ENCODE measurements at places on chromosomes 16 and 17. TPM values are rescaled to one million over a fixed set of nuclear protein-coding genes. Genes with fewer than 3 reads are reported as not detected.

GRCh38 chr16:14398014-14398717 lies 231.9 kb downstream of the PARN start:
- no peaks in the 10 kb centered on the region for H3K36me3 ChIP-seq
- no peak for DNase-seq
- H3K27me3 ChIP-seq, result no peaks in the 10 kb centered on the region
- no peaks in the 10 kb centered on the region for H3K4me1 ChIP-seq

GRCh38 chr17:4233668-4234258 lies 30.0 kb downstream of the ANKFY1 start:
- H3K27me3 ChIP-seq, result no peaks in the 10 kb centered on the region
- H3K4me1 ChIP-seq, result peaks cover 17% of the 10 kb centered on the region
- H3K36me3 ChIP-seq, result peaks cover 20% of the 10 kb centered on the region
- no peak for DNase-seq
- H3K4me3 ChIP-seq, result no peak overlapping the region
- H3K27ac ChIP-seq, result no peak overlapping the region

Gene NPTX1
- total RNA-seq, result 5.1 TPM

GRCh38 chr16:9042533-9042932 lies 48.9 kb upstream of the HAPSTR1 start:
- no peak overlapping the region for H3K27ac ChIP-seq
- H3K27me3 ChIP-seq, result no peaks in the 10 kb centered on the region
- no peak for DNase-seq
- H3K36me3 ChIP-seq, result peaks cover 1% of the 10 kb centered on the region
- no peak overlapping the region for H3K4me3 ChIP-seq

Gene C16orf92
- total RNA-seq, result not detected

Gene GINS3
- 18.1 TPM for total RNA-seq

DNA sequence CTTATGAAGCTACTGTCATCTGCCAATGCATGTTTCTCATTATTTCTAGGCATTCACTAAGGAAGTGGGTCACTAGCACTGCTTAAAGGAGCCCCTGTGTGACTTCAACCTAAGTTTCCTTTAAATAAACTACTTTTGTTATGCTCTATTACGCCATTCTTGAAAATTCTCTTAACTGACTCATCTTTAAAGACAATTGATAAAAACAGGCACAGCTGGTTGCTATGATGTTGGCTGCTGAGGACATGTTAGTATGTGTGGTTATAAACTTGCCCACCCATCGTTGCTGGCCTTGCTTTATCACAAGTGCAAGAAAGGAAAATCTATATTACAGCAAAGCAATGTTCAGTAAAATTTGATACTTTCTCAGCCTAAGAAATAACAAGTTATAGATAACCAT lies 75.8 kb upstream of the CNTNAP4 start:
- H3K4me1 ChIP-seq, result no peaks in the 10 kb centered on the region
- no peak overlapping the region for H3K27ac ChIP-seq
- H3K4me3 ChIP-seq, result no peak overlapping the region

Gene SDR42E1
- 7.1 TPM for total RNA-seq

- DNase-seq, result no peak
- H3K27me3 ChIP-seq, result no peaks in the 10 kb centered on the region
- H3K36me3 ChIP-seq, result no peaks in the 10 kb centered on the region
- no peak overlapping the region for H3K27ac ChIP-seq
- H3K4me1 ChIP-seq, result no peaks in the 10 kb centered on the region
- no peak overlapping the region for H3K4me3 ChIP-seq
These were observed 15.3 kb downstream of the HSD11B2 start for GRCh38 chr16:67445913-67446907.

- no peak overlapping the region for H3K4me3 ChIP-seq
- no peaks in the 10 kb centered on the region for H3K36me3 ChIP-seq
- no peaks in the 10 kb centered on the region for H3K4me1 ChIP-seq
- no peak for DNase-seq
- H3K27ac ChIP-seq, result no peak overlapping the region
These were observed 103.1 kb downstream of the SOX9 start for GRCh38 chr17:72223866-72224291.

Gene TMEM114
- not detected for total RNA-seq

DNA sequence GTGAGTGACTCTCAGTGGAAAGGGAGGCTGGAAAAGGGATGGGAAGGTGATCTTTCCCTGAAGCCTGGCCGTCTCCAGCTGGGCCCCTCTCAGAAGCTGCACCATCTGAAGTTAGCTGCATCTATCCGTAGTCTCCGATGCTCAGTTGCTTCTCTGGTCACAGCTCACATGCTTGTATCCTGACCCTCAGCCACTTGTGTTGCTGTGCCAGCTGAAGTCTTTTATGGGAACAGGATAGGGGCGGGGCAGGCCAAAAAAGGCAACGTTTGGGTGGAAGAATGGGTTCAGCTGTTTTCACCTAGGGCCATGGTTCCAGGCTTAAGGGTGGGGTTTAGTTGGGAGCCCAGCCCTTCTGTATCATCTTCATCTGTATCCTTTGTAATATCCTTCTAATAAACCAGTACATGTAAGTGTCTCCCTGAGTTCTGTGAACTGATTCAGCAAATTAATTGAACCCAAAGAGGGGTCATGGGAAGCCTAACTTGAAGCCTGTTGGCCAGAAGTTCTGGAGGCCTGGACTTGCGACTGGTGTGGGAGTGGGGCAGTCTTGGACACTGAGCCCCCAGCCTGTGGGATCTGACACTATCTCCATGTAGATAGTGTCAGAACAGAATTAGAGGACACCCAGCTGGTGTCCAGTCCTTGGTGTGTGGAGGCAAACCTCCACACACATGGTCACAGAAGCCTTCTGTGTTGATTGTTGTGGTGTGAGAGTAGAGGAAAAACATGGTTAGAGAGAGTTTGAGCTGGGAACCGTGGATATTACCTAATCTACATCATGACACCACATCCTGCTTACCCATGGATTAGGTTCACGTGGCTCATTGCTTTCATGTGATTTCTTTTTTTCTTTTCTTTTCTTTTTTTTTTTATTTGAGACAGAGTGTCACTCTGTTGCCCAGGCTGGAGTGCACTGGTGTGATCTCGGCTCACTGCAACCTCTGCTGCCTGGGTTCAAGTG lies 49.3 kb upstream of the FBXO47 start:
- DNase-seq, result no peak
- no peaks in the 10 kb centered on the region for H3K36me3 ChIP-seq
- no peak overlapping the region for H3K4me3 ChIP-seq

GRCh38 chr16:47034455-47034854 lies 61.0 kb upstream of the DNAJA2 start:
- no peaks in the 10 kb centered on the region for H3K36me3 ChIP-seq
- no peak overlapping the region for H3K4me3 ChIP-seq
- H3K4me1 ChIP-seq, result peaks cover 3% of the 10 kb centered on the region
- H3K27me3 ChIP-seq, result peaks cover 5% of the 10 kb centered on the region
- no peak overlapping the region for H3K27ac ChIP-seq

- DNase-seq, result no peak
- peaks cover 26% of the 10 kb centered on the region for H3K4me1 ChIP-seq
- no peaks in the 10 kb centered on the region for H3K27me3 ChIP-seq
- no peak overlapping the region for H3K4me3 ChIP-seq
- H3K27ac ChIP-seq, result no peak overlapping the region
- H3K36me3 ChIP-seq, result no peaks in the 10 kb centered on the region
These were observed 136.8 kb upstream of the XYLT1 start for GRCh38 chr16:17607609-17608008.

- peaks cover 64% of the 10 kb centered on the region for H3K36me3 ChIP-seq
- no peaks in the 10 kb centered on the region for H3K27me3 ChIP-seq
- H3K4me1 ChIP-seq, result peaks cover 57% of the 10 kb centered on the region
- H3K27ac ChIP-seq, result peak overlapping the region; percentile 89
These were observed 1.9 kb downstream of the GPS2 start for GRCh38 chr17:7313088-7313889.

Gene PPP1R27
- not detected for total RNA-seq

- H3K36me3 ChIP-seq, result no peaks in the 10 kb centered on the region
- no peaks in the 10 kb centered on the region for H3K27me3 ChIP-seq
- no peak overlapping the region for H3K4me3 ChIP-seq
- DNase-seq, result no peak
- no peaks in the 10 kb centered on the region for H3K4me1 ChIP-seq
These were observed 672.5 kb upstream of the KIF2B start for GRCh38 chr17:53150101-53150698.

- no peaks in the 10 kb centered on the region for H3K36me3 ChIP-seq
- DNase-seq, result peak; percentile 60
- peak overlapping the region; percentile 38 for H3K27ac ChIP-seq
- H3K27me3 ChIP-seq, result peaks cover 3% of the 10 kb centered on the region
These were observed 10.1 kb upstream of the SLC16A5 start for GRCh38 chr17:75077496-75078283.

Gene SLC6A2
- not detected for total RNA-seq

Gene HOXB6
- not detected for total RNA-seq

DNA sequence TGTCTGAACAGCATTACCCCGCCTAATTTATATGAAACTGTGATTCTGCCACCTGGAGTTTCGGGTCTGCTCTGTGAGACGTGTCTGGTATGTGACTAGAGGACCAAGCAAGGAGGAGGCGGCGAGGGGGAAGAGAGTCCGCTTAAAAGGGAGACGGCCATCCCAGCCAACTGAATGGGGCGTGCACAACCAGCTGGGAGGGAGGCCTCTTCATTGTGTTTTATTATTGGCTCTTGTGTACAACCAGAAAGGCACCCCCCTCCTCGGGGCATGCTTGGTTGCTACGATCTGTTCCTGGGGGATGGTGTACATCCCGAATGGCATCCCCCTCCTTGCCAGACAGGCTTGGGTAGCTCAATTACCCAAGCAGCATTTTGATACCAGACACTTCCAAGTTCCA lies 384.5 kb upstream of the SALL1 start:
- no peaks in the 10 kb centered on the region for H3K36me3 ChIP-seq
- no peaks in the 10 kb centered on the region for H3K4me1 ChIP-seq
- no peak overlapping the region for H3K4me3 ChIP-seq
- DNase-seq, result no peak

Gene FBRS
- total RNA-seq, result 80.3 TPM

GRCh38 chr17:40886090-40886489 lies 1.0 kb upstream of the KRT20 start:
- peaks cover 32% of the 10 kb centered on the region for H3K27me3 ChIP-seq
- no peak overlapping the region for H3K27ac ChIP-seq
- H3K4me1 ChIP-seq, result no peaks in the 10 kb centered on the region
- no peak for DNase-seq
- H3K4me3 ChIP-seq, result no peak overlapping the region

GRCh38 chr17:3754458-3755334 lies 31.0 kb downstream of the HASPIN start:
- no peak overlapping the region for H3K4me3 ChIP-seq
- peaks cover 5% of the 10 kb centered on the region for H3K36me3 ChIP-seq
- peaks cover 28% of the 10 kb centered on the region for H3K4me1 ChIP-seq
- H3K27ac ChIP-seq, result no peak overlapping the region
- no peaks in the 10 kb centered on the region for H3K27me3 ChIP-seq

Gene GCSH
- 21.0 TPM for total RNA-seq

DNA sequence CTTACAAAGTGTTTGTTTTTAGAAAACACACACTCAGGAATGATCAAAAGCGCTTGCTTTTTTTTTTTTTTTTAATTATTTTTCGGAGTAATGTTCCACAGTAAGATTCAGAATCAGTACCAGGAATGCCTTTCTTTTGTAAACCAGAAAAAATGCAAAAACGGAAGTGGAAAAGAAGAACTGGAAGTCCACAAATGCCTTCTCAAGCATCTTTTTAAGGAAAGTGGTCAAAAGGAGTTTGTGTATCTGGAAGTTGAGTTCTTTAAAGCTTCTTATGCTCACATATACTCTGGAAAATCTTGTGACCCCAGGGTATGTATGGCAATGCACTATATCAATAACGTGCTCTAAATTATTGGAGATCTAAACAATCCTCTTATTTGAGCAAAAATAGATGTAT lies 126.0 kb downstream of the ABCA8 start:
- no peak overlapping the region for H3K27ac ChIP-seq
- H3K36me3 ChIP-seq, result no peaks in the 10 kb centered on the region
- H3K4me3 ChIP-seq, result no peak overlapping the region
- peaks cover 3% of the 10 kb centered on the region for H3K27me3 ChIP-seq
- no peak for DNase-seq

DNA sequence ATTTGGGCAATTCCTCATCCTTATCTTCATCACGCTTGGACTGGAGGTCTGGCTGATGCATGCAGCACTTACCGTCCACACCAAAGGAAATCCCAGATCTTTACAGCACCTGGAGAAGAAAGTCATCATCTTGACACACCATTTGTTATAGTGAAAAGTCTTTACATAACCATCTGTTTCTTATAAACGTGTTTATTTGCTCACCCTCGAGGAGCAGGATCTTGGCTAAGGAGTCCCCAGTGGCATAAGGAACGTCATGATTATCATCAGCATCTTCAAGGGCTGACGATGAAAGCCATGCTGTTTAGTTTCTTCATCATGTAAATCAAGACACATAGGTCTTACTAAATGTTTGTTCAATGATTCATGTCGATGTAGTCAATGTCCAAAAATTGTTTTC lies 248.8 kb upstream of the ELAC2 start:
- no peak overlapping the region for H3K27ac ChIP-seq
- no peak overlapping the region for H3K4me3 ChIP-seq
- no peaks in the 10 kb centered on the region for H3K4me1 ChIP-seq
- DNase-seq, result no peak

Gene CSF3
- not detected for total RNA-seq

DNA sequence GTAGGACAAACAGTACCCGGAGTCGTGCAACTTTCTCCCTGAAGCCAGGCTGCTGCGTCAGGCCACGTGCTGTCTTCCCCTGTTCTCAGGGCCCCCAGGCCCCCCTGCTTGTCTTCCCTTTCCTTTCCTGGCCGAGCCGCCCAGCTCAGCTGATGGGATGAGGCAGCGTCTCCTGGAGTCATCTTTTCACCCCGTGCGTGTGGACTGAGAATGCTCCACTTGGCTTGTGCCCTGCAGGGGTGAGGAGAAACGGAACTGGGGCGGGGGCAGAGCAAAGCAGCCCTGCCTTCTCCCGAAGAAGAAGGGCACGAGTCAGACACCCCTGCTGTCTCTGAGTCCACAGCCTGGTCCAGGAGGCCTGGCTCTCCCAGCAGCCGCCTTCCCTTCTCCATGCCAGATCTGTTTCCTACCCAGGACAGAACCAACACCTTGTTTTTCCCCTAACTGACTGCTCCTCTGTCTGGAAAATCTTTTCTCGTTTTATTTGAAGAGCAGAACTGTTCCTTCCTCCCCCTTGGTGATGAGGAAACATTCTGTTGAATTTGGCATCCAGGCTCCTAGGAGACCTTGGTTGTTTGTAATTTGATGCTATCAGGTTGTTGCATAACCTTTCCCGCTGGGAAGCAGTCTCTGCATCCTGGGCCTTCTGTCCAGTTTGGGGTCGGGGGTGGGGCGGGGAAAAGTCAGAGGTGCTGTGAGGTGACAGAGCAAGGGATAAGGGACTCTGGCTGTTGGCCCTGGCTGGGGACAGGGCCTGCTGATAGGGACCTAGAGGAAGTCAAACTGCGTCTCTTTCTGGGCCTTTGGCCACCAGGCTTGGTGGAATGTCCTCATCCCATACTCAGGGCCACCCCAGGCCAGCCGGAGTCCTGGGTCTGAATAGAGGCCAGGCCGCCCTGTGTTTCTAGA lies 78.8 kb downstream of the WIPI1 start:
- no peak for DNase-seq
- no peaks in the 10 kb centered on the region for H3K27me3 ChIP-seq
- no peak overlapping the region for H3K27ac ChIP-seq
- H3K4me3 ChIP-seq, result no peak overlapping the region
- H3K4me1 ChIP-seq, result peaks cover 12% of the 10 kb centered on the region

- peak overlapping the region; percentile 82 for H3K27ac ChIP-seq
- DNase-seq, result peak; percentile 71
- H3K4me1 ChIP-seq, result peaks cover 54% of the 10 kb centered on the region
- H3K36me3 ChIP-seq, result no peaks in the 10 kb centered on the region
- no peak overlapping the region for H3K4me3 ChIP-seq
These were observed 524.3 kb downstream of the MAF start for GRCh38 chr16:79076047-79076767.

Gene SLC35G6
- total RNA-seq, result not detected

Gene SRRM2
- total RNA-seq, result 518 TPM

GRCh38 chr16:68496689-68497088 lies 42.4 kb upstream of the ZFP90 start:
- no peaks in the 10 kb centered on the region for H3K27me3 ChIP-seq
- no peak for DNase-seq
- no peaks in the 10 kb centered on the region for H3K4me1 ChIP-seq
- no peak overlapping the region for H3K27ac ChIP-seq
